Left kidney (tissue), 8 donors: ENCODE measurements at places on chromosomes 7 and 10.

GRCh38 chr7:36303202-36304098, 86.2 kb upstream of the ANLN start:
- no peak for DNase-seq

- DNase-seq = no peak
Observed at GRCh38 chr10:131676800-131677421, 223.9 kb upstream of the PPP2R2D start.

- DNase-seq = no peak
Observed at GRCh38 chr7:104951546-104951945, 62.5 kb upstream of the KMT2E start.

GRCh38 chr7:885261-885892, 9.0 kb downstream of the GET4 start:
- no peak for DNase-seq

GRCh38 chr7:99897322-99898022, 20.6 kb upstream of the OR2AE1 start:
- no peak for DNase-seq

DNA sequence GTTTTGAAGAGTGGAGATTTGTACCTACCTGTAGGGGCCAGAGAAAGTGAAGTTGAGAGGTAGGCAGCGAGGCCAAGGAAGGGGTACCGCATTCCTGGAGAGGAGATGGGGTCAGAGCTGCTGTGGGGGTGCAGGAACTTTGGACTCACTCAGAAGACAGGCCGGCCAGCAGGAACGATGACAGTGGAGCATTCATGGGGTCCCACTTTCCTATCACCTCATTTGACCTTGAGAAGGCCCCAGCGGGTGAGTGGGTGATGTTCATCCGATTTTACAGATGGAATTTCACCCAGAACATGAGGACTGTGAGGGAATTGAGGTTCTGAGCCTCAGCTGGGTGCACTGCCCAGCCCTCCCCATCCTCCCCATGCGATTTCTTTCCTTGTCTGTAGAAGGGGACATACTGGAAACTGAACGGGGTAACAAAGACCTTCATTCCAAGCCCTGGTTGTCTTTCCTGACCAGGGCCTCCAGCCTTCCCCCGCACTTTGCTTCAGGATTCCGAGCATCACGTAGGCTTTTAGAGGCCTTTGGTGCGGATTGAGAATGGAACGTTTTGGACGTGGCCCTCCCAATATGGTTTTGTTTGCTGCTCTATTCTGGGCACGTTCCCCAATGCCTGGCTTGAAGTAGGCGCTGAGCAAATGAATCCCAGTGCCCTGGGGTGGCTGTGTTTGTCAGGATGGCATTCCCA, 87.3 kb downstream of the ADCY1 start:
- DNase-seq = no peak

DNA sequence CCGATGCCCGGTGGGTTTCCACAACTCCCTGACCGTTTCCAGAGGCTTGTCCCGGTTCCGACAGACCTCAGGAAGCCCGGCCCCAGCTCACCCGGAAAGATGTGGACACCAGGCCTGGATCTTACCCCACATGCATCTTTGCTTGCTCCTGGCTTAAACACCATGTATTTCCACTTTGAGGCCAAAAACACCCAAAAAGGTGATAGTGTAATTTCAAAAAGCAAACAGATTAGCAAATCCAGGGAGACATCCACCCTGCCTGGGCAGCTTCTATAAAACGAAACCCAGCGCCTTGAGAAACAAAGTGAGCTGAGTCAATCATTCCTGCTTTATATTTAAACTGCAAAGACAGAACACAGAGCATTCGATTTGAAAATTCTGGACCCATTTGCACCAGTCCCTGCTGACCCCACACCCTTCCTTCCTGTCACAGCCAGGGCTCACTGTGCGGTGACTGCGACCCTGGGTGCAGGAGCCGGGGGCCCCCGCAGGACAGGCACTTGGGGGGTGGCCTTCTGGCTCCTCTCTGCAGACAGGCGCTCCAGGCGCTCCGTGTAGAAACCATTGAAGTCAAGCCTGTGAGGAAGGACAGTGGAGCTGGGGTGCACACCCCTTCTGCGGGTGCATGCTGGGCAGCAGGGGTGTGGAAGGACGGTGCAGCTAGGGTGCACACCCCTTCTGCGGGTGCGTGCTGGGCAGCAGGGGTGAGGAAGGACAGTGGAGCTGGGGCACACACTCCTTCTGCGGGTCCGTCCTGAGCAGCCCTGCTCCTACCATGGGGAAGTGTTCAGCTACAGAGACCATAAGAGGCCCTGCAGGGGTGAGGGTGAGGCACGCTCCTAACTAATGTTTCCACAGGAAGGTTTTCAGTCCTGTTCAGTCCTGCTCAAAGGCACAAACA, 2.9 kb upstream of the ADAM8 start:
- no peak for DNase-seq

DNA sequence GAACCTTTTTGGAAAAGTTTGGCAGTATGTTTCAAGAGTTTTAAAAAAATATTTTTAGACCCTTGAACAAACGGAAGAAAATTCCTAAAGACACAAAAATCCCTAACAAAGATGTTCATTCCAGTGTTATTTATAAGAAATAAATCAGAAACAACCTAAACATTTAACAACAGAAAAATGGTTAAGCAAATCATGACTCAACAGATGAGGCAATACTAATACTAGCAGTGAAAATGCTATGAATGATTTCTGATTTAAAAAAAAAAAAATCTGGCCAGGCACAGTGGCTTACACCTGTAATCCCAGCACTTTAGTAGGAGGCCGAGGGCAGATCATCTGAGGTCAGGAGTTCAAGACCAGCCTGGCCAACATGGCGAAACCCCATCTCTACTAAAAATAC, 61.0 kb downstream of the ARHGAP12 start:
- DNase-seq = no peak
